IMR-90 (cell line): ENCODE measurements at places on chromosomes 11 and 22.

- H3K36me3 ChIP-seq = no peaks in the 10 kb centered on the region
- peaks cover 67% of the 10 kb centered on the region for H3K27me3 ChIP-seq
- no peak for DNase-seq
- no peaks in the 10 kb centered on the region; the same call in 1 of the 2 replicates for H3K4me1 ChIP-seq
Measured at GRCh38 chr11:119741369-119742262, 12.6 kb upstream of the NECTIN1 start.

DNA sequence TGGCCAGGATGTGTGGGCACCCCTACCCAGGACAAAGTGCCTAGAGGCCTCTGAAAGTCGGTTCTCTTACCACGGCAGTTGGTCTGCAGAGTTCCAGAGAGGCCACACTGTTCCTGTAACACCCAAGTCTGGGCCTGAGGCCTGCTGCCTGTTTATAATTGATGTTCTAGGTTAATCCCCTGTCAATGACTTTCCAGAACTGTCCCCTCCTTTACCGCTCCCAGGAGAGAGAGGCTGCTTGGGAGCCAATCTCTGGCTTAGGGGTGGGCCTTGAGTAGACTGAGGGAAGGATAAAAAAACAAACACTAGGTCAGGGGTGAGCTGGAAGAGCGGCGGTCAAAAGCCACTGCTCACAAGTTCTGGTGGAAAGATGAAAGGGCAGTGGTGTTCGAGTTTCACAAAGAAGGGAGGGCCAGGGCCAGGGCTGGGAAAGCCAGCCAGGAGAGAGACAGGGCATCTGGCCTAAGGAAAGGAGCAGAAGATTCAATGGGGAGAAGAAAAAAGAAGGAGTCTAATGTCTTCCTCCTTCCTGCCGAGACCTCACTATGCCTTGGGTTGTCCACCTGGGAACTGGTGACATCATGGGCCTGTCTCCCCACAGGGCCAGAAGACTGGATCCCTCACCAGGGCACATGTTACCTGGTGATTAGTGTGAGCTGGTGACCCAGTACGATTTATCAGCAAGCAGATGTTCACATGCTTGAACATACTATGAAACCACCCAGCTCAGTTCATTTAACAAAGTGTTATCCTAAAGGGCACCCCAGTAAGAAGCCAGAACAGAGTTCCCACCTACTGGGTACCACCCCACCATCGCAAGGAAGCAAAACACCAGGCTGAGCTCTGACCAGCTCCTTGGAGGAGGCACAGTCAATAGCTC, 50.2 kb downstream of the PC start:
- H3K36me3 ChIP-seq = peaks cover 2% of the 10 kb centered on the region; the same call in 1 of the 2 replicates
- H3K4me3 ChIP-seq = no peak overlapping the region
- H3K27me3 ChIP-seq = no peaks in the 10 kb centered on the region
- no peak for DNase-seq
- H3K27ac ChIP-seq = no peak overlapping the region
- H3K4me1 ChIP-seq = peaks cover 23% of the 10 kb centered on the region

- H3K36me3 ChIP-seq = no peaks in the 10 kb centered on the region
- no peak overlapping the region for H3K27ac ChIP-seq
- H3K27me3 ChIP-seq = no peaks in the 10 kb centered on the region
Measured at GRCh38 chr22:30045901-30046715, 34.2 kb upstream of the HORMAD2 start.

GRCh38 chr11:120867531-120867930, 156.4 kb upstream of the TBCEL start:
- no peaks in the 10 kb centered on the region for H3K4me1 ChIP-seq
- no peak overlapping the region for H3K27ac ChIP-seq
- H3K36me3 ChIP-seq = no peaks in the 10 kb centered on the region
- H3K27me3 ChIP-seq = peaks cover 7% of the 10 kb centered on the region; the same call in 1 of the 2 replicates
- DNase-seq = no peak

GRCh38 chr11:65645710-65646109, 7.8 kb downstream of the SIPA1 start:
- DNase-seq = peak; percentile 55
- H3K27ac ChIP-seq = no peak overlapping the region
- peaks cover 17% of the 10 kb centered on the region for H3K36me3 ChIP-seq

DNA sequence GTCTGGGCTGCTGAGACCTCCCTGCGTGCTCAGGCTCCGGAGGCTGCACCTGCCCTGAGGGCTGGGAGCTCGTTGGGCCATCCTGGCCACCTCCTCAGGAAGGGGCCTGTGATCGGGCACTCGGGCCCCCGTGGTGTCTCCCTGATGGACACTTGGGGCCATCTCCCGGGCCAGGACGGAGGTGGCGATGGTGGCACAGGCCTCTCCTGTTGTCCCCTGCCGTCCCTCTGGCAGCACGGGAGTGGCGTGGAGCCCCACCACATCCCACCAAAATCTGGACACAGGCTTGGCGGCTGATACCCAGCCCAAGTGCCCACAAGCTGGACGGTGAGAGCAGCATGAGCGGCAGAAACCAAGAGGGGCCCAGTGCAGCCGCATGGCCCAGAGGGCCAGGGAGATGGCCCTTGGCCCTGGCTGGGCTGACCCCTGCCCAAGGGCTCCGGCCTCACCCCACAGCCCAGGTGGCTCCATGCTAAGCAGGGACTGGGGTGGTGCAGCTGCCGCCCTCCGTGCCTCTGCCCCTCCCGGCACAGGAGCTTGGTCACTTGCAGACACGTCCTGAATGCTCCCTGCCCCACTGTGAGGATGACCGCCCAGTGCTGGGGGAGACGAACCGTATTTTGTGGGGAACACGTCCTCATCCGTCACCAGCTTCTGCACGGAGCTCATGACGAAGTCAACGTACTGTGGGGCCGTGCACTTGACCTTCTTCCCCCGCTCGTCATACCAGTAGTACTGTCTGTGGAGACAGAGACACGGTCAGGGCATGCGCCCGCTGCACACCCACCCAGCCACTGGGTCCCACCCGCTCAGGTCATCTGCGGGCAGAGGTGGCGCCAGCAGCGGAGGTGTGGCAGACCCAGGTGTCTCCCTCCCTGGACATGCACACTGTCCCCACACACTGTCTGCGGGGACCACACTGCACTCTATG, 15.6 kb downstream of the MOB2 start:
- peaks cover 25% of the 10 kb centered on the region for H3K36me3 ChIP-seq
- no peak overlapping the region for H3K27ac ChIP-seq
- no peaks in the 10 kb centered on the region for H3K4me1 ChIP-seq
- DNase-seq = no peak

- peaks cover 2% of the 10 kb centered on the region for H3K4me1 ChIP-seq
- DNase-seq = no peak
- no peaks in the 10 kb centered on the region for H3K27me3 ChIP-seq
Measured at GRCh38 chr11:105912666-105913065, 109.4 kb downstream of the MSANTD4 start.

DNA sequence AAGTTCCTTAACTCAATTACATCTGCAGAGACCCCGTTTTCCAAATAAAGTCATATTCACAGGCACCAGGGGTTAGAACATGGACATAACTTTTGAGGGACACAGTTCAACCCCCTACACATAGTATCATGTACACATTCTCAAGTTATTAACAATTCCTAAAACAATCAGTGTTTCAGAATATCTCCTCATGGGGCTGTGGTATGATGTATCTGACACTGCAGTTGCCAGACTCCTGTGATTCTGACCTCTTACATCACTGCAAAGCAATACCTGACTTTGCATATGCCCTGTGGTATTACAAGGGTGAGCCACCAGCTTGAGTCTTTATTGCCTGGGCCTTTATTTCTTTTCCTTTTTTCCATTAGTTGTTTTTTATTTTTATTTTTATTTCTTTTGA, 141.7 kb downstream of the COMMD9 start:
- no peaks in the 10 kb centered on the region for H3K27me3 ChIP-seq
- H3K4me3 ChIP-seq = no peak overlapping the region
- DNase-seq = no peak
- peaks cover 10% of the 10 kb centered on the region for H3K4me1 ChIP-seq
- H3K36me3 ChIP-seq = no peaks in the 10 kb centered on the region

DNA sequence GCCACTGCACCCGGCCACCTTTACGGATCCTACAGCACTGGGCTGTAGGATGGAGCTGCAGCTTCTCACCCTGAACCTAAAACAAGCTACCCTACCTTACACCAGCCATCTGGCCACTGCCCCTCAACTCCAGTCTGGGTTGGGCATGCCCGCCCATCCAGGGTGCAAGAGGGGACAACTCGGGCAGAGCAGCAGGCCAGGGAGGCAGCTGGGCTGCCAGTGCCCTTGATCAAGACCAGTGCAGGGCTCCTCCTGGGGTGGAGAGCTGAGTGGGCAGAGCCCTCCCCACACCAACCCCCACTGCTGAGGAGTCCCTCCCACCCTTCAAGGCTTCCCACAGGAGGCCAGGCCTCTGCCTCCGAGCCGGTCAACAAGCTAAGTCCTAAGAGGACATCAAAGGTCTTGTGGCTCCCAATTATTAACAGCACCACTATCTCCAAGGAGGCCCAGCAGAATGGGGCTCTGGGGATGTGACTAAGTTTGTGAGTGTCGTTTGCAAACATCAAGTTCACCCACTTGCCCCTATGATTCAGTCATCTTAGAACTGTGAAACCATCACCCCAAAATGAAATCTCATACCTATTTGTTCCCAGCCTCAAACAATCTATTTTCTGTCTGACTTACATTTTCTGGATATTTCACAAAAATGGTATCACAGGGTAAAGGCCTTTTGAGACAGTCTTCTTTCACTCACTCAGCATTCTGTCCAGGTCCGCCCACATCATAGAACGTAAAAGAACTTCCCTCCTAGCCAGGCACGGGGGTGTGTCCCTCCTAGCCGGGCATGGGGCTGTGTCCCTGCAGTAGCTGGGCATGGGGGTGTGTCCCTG, 11.0 kb downstream of the GATD1 start:
- H3K36me3 ChIP-seq = peaks cover 64% of the 10 kb centered on the region
- no peak for DNase-seq
- H3K4me3 ChIP-seq = no peak overlapping the region
- no peak overlapping the region for H3K27ac ChIP-seq
- no peaks in the 10 kb centered on the region for H3K27me3 ChIP-seq

- H3K27ac ChIP-seq = no peak overlapping the region
- H3K4me3 ChIP-seq = no peak overlapping the region
- H3K27me3 ChIP-seq = no peaks in the 10 kb centered on the region
- no peak for DNase-seq
- H3K4me1 ChIP-seq = peaks cover 4% of the 10 kb centered on the region; the same call in 1 of the 2 replicates
Measured at GRCh38 chr22:39528080-39528661, 4.4 kb downstream of the RPS19BP1 start.
